ENCODE measurements at places on chromosomes 6 and 20.

- no peak for DNase-seq
Observed at GRCh38 chr6:25010902-25011625, 75.3 kb upstream of the RIPOR2 start.

DNA sequence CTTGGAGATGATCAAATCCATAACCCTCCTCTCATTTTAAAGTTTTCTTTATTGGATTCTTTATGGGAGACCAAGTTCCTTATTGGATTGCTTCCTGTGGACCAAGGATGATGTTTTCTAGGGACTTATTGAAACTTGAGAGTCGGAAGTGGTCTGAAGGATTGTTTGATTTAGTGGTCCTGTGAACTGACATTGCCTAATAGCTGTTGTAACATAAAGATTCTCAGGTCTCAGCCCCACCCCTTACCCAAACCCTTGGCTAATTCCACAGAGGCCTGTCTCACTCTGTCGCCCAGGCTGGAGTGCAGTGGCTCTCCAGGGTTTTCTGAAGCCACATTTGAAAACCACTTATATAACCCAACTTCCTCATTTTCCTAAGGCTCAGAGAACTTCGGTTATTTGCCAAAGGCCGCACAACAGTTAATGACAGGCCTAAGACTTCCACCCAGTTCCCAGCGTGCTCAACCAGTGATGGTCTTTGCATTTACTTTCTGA lies 77.0 kb downstream of the ATXN1 start:
- no peak for DNase-seq

GRCh38 chr20:37990571-37991151 lies 42.6 kb downstream of the TTI1 start:
- peak; percentile 47 for DNase-seq

DNA sequence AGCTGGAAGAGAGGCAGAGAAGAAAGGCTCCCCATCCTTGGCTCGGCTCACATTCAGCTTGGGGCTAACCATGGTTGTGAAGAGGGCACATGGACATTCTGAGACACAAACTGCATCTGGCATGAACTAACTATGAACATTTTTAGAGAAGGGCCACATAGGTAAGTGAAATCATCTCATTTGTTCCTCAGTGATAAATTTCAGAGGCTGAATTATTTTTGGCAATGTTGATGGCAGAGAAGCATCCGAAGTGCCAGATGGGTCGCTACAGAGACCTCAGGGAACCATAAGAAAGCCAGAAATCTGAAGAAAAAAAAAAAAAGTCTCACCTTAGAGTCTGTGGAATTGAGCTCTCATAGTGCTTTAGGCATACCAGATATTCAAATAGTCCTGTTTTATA lies 49.2 kb upstream of the FABP7 start:
- no peak for DNase-seq
